Stimulated activated CD8-positive, alpha-beta memory T cell treated with anti-CD3 and anti-CD28 coated beads, Interleukin-15, amount 100 ng/mL, for 24 hours (primary cell): ENCODE measurements at places on chromosomes 13 and 19.

DNA sequence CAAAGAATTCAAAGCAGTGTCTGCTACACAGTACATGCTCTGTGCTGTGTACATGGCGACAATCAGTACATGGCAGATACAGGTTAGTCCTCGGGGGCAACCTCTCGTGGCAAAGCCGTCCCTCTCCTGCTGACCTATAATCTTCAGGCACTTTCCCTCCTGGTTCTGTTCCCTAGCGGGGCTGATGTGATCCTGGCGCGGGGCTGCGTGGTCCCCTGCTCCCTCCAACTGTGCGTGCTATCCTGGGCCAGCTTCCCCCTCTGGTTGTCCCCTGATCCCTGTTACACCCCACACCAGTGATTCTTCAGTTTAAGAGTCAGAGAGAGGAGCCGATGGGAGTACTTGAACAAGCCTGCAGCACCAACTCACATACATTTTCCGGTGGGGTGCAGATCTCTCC lies 12.1 kb downstream of the MAG start:
- no peak for DNase-seq

DNA sequence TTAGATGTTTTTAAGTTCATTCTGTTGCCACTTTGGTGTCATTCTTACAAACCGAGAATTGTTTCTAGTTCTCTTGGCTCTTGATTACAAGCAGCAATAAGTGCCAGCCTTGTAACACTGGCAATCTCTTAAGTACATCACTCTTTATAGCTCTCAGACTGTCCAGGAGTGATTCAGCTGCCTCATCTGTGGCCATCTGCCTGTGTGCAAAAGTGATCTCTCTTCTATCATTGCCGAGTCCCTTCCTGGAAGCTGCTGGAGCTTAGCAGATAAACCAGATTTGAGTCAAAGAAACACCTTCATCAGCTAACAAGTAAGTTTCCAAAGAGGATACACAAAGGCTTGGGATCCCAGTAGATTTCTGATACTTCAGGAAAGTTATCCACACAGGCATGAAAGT lies 23.2 kb downstream of the STOML3 start:
- DNase-seq, result no peak

DNA sequence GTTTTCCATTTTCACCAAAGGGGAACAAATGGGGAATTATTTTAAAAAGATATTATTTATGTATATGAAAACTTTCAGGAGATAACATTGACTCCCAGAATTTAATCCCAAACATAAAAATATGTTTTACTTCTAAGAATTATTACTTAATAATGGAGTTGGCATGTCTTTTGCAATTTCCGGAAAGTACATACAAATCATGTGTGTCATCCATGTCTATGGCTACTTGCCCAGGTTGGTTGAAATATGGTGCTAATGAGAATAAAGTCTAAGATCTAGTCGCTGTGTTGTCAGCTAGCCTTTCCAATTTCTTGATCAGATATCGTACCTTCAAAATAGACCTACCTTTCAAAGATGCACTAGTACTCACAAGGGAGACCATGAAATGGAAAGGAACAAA lies 1003.2 kb upstream of the PCDH20 start:
- no peak for DNase-seq

- DNase-seq, result no peak
Measured at GRCh38 chr13:70795484-70795883, 687.2 kb upstream of the KLHL1 start.

- no peak for DNase-seq
Measured at GRCh38 chr13:43127103-43127798, 103.9 kb downstream of the DNAJC15 start.

- no peak for DNase-seq
Measured at GRCh38 chr13:48531416-48532255, 1.2 kb downstream of the RCBTB2 start.

DNA sequence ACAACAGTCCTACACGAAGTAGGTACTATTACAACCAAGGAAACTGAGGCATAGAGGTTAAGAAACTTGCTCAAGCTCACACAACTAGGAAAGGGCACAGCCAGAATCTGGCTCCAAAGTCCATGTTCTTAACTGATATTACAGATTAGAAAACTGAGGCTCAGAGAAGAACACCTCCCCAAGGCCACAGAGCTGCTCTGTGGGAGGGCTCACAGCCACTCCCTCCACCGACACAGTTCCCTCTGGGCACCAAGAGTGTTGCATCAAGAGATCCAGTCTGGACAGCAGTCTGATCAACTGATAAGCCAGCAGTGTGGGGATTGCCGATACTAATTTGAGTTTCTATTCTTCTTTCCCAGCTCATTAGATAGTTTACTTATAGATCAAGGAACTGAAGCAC lies 29.5 kb downstream of the SLC15A1 start:
- no peak for DNase-seq

DNA sequence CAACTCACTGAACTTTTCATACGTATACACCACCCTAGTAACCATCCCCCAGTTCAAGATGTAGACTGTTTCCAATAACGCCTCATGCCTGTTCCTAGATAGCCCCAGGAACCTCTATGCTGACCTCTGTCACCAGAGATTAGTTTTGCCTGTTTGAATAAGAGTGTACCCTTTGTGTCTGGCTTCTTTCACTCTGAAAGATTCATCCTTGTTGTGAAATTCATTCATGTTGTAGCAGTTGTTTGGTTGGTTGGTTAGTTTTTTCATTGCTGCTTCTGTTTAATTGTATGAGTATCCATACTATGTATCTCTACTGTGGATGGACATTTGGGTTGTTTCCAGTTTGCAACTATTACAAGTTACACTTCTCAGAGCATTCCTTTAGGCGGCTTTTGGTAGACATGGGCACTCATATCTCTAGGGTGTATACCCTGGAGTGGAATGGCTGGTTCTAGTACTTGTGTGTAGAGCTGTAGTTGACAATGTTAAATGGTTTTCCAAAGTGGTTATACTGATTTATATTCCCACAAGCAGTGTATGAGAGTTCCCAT lies 1.6 kb downstream of the RNASEH2B start:
- no peak for DNase-seq

DNA sequence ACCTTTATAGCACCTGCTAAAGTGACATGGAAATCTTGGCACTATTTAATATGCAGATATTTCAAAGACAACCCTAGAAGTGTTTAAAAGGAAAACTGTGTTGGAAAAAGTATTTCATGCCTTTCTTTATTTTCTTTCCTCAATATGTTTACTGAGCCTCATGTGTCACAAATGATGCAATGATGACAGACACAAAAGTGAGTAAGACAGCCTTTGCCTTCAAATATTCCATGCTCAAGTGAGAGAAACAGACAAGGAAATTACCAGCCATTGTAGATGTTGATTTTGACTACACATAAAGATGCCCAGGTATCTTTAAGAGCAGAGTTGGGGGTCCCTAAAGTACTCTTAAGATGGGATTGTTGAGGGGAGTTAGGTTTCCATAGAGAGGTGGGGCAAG lies 48.0 kb upstream of the TPP2 start:
- no peak for DNase-seq

GRCh38 chr13:97015661-97016350 lies 21.5 kb upstream of the OXGR1 start:
- no peak for DNase-seq
